Upper lobe of right lung (tissue), 1 donor: ENCODE measurements at places on chromosomes 1 and 21. TPM values are rescaled to one million over a fixed set of nuclear protein-coding genes. Genes with fewer than 3 reads are reported as not detected.

DNA sequence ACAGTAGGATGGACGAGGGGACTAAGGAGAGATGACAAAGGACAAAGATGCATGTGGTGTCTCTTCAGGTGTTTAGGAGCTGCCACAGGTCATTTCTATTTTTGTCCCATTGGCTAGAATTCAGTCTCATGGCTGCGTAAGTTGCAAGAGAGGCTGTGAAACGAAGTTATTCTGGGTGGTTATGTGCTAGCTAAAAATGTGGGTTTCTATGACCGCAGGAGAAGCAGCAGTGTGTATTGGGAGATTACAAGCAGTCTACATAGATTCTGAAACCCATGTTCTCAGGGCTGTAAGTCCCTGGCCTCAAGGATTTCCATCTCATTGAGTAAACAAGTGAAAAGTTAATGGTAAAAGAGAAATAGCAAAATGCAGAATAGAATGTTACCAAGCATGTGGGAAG, 110.7 kb downstream of the SPATA46 start:
- no peaks in the 10 kb centered on the region for H3K27me3 ChIP-seq

Gene MTFR1L
- 46.0 TPM for total RNA-seq

DNA sequence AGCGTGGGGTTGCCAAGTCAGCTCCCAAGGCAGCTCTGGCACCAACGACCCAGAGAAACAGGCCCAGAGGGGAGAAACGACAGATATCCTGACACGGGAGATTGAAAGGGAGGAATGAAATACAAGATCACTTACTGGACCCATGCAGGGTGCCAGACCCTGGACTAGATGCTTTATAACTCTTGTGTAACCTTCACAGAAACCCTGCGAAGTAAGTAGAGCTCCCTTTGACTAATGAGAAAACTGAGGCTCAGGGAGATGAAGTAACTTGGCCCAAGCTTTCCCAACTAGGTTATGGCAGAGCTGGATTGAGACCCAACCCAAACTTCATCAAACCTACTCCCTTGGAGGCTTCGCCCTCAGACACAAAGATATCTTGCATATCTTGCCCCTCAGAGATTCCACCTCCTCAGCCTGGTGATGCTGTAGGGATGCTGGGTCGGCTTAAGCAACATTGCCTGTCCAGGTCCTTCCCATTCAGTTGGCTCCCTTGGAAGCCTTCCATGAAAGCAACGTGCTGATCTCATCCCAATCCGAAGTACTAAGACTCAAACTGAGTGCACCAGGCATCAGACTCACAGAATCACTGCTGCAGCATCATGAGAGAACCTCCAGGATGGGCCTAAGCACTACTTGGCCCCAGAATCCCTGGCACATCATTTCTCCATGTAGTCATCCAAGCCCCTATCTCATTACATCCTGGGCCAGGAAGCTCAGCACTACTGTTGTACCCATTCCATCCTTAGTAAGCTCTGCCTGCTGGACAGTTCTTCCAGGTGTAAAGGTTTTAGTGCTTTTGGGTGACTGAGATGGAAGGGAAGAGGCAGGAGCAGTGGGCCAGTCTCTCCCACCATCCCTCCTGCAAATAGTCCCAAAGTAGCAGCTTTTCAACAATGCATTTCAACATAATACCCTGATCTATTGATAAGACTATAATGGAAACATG, 1.1 kb upstream of the IGSF9 start:
- no peaks in the 10 kb centered on the region for H3K36me3 ChIP-seq
- no peak for DNase-seq
- H3K27ac ChIP-seq = no peak overlapping the region

- no peak overlapping the region for H3K4me3 ChIP-seq
- H3K36me3 ChIP-seq = no peaks in the 10 kb centered on the region
- no peak for DNase-seq
- H3K27me3 ChIP-seq = no peaks in the 10 kb centered on the region
- H3K27ac ChIP-seq = no peak overlapping the region
- H3K4me1 ChIP-seq = no peaks in the 10 kb centered on the region
Observed at GRCh38 chr1:164733734-164734133, 174.8 kb downstream of the PBX1 start.

- no peaks in the 10 kb centered on the region for H3K4me1 ChIP-seq
- H3K4me3 ChIP-seq = no peak overlapping the region
- no peaks in the 10 kb centered on the region for H3K36me3 ChIP-seq
- H3K27ac ChIP-seq = no peak overlapping the region
Observed at GRCh38 chr1:22673486-22674409, 20.7 kb downstream of the C1QB start.

DNA sequence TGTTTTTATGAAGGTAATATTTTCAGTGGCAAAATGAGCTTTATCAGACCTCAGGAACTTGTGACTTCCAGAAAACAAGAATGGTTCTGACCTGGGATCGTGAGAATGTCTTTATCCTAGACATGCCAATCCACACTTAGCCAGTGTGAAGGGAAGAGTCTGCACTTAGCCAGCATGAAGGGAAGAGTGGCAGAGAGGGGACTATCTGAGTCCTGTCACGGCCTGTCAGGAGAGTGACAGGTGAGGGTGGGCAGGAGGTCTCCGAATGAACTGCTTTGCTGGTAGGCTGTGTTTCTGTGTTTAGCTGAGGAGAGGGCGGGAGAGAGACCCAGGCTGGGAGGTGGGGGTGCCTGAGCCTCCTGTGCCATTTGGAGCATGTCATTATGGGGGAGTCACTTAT, 173.1 kb downstream of the KIF26B start:
- no peaks in the 10 kb centered on the region for H3K4me1 ChIP-seq
- no peaks in the 10 kb centered on the region for H3K27me3 ChIP-seq
- no peak overlapping the region for H3K27ac ChIP-seq
- no peak for DNase-seq

DNA sequence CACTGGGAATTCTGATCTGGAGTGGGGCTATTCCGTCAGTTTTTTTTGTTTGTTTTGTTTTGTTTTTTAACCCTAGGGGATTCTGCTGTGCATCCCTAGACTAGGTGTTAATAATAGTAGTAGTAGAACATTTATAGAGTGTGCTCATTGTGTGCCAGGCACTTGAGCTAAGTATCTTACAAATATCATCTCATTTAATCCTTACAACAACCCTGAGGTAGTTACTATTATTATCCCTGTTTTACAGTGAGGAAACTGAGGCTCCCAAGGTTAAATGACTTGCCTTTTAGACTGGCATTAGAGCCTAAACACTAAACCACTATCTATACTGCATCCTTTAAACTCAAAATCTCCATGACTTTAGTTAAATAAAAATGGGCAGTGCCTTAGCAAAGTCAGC, 22.1 kb downstream of the TOR3A start:
- no peaks in the 10 kb centered on the region for H3K27me3 ChIP-seq
- H3K4me1 ChIP-seq = no peaks in the 10 kb centered on the region
- H3K4me3 ChIP-seq = no peak overlapping the region
- H3K27ac ChIP-seq = no peak overlapping the region

GRCh38 chr1:202586018-202586821, 124.0 kb downstream of the SYT2 start:
- no peak overlapping the region for H3K27ac ChIP-seq
- H3K27me3 ChIP-seq = no peaks in the 10 kb centered on the region
- H3K4me3 ChIP-seq = no peak overlapping the region
- peaks cover 18% of the 10 kb centered on the region for H3K36me3 ChIP-seq

DNA sequence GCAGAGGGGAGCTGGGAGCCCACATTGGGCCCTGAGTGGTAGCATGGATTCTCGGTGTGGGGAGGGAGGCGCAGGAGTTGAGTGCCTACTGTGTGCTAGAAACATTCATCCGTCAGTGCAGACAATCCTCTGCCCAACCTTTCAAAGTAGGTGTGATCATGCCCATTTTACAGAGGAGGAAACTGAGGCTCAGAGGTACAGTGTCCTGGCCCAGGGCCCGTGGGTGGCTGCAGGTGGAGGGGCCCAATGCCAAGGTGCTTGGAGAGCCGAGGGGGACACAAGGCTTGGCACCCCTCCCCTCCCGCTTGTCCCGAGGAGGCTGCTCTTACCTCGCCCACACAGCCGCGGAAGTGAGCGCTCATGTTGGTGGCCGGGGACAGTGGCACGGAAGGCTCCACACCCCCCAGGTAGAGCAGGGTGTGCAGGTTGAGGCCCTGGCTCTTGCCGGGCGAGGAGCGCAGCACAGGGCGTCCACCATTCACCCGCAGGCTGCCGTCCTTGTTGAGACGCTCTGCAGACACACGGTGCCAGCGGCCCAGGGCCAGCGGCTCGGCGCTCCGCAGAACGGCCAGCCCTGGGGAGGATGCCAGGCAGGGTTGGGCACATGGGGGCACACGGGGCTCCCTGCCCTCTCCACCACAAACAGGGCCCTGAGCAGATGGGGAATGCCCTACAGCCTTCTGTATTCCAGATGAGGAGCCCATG, 16.6 kb downstream of the LDLRAD2 start:
- no peaks in the 10 kb centered on the region for H3K27me3 ChIP-seq
- H3K4me1 ChIP-seq = no peaks in the 10 kb centered on the region
- no peak overlapping the region for H3K4me3 ChIP-seq

DNA sequence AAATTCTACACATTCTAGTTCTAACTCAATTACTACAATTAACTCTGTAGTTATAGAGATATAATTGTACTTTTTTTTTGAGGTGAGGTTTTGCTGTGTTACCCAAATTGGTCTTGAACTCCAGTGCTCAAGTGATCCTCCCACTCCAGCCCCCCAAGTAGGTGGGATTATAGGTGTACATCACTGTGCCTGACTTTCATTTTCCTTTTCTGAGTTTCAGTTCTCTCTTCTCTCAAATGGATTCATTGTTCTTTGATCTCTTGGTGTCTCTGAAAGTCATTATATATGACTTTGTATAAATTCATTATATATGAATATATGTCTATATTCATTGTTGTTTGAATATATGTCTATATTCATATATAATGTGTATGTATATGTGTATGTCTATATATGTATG, 74.0 kb upstream of the GALNT2 start:
- no peaks in the 10 kb centered on the region for H3K4me1 ChIP-seq
- no peak overlapping the region for H3K27ac ChIP-seq
- no peak for DNase-seq
- H3K36me3 ChIP-seq = no peaks in the 10 kb centered on the region
- no peaks in the 10 kb centered on the region for H3K27me3 ChIP-seq

GRCh38 chr21:26050857-26051256, 119.7 kb downstream of the APP start:
- H3K27me3 ChIP-seq = no peaks in the 10 kb centered on the region
- H3K36me3 ChIP-seq = peaks cover 25% of the 10 kb centered on the region
- no peak overlapping the region for H3K4me3 ChIP-seq

Gene TAS1R3
- 0.32 TPM for total RNA-seq

DNA sequence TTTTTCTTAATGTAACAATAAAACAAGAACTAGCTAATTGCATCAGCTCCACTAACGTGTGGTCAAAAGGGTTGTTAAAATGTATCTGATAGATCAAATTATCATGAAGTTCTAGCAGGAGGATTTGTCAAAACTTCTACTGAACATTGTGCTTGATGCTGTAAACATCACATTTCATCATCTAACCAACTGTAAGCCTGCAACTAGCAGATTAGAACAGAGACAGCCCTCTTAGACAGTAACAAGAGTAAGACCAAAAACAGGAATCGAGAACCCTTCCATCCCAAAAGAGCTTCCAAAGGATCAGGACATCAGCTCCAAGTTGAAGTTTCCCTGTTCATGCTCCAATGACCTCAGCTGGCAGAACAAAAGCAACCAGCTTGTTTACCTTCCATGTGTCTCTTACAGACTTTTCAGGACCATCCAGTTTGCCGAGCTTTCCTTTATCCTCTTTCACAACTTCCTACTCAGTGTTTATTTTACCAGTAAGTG, 44.6 kb downstream of the NIBAN1 start:
- peaks cover 9% of the 10 kb centered on the region for H3K4me1 ChIP-seq
- H3K4me3 ChIP-seq = no peak overlapping the region
- H3K27me3 ChIP-seq = no peaks in the 10 kb centered on the region
- H3K36me3 ChIP-seq = no peaks in the 10 kb centered on the region

DNA sequence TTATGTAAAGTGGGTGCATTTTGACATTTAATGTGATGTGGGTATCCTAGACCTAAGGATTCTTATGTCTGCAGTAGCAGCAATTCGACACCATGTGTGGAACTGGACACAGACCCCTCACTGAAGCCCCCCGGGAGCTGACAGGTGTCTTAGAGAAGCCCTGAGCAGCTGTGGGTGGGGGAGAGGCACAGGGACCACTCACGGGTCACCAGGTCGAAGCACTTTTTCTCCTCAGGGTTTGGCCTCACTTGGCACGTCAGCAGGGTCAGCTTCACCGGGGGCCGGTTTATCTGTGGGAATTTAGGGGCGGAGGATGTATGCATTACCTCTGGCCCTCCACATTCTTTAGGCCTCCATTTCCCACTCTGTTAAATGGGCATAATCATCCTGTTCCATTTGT, 14.0 kb upstream of the TCEA3 start:
- no peak overlapping the region for H3K4me3 ChIP-seq
- DNase-seq = no peak
- H3K27me3 ChIP-seq = no peaks in the 10 kb centered on the region
- H3K4me1 ChIP-seq = peaks cover 2% of the 10 kb centered on the region
- H3K27ac ChIP-seq = no peak overlapping the region

GRCh38 chr21:20720623-20721022, 277.6 kb upstream of the NCAM2 start:
- H3K36me3 ChIP-seq = no peaks in the 10 kb centered on the region
- H3K4me1 ChIP-seq = no peaks in the 10 kb centered on the region
- H3K27ac ChIP-seq = no peak overlapping the region
- H3K27me3 ChIP-seq = no peaks in the 10 kb centered on the region

DNA sequence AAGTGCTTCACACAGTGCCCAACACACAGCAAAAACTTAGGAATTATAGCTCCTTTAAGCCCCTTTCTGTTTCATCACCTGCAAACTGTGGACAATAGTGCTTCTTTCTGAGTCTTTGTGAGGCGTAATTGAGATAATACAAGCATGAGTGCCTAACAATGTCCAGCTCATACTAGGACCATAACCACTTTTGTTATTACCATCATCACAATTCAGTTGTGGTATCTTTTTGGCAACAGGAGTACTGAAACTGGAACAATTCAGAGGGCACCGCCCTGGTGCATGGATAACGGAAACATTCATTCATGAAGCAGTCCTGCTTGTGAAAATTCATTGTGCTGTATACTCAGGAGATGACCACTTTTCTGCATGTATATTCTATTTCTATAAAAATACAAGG, 18.2 kb downstream of the DNAJC11 start:
- peaks cover 24% of the 10 kb centered on the region for H3K36me3 ChIP-seq
- H3K4me1 ChIP-seq = no peaks in the 10 kb centered on the region
- no peak overlapping the region for H3K4me3 ChIP-seq

GRCh38 chr1:79859212-79859948, 852.9 kb upstream of the ADGRL4 start:
- no peak for DNase-seq
- H3K27ac ChIP-seq = no peak overlapping the region
- H3K27me3 ChIP-seq = no peaks in the 10 kb centered on the region
- no peak overlapping the region for H3K4me3 ChIP-seq
- no peaks in the 10 kb centered on the region for H3K36me3 ChIP-seq

- no peaks in the 10 kb centered on the region for H3K27me3 ChIP-seq
- no peaks in the 10 kb centered on the region for H3K4me1 ChIP-seq
- DNase-seq = no peak
- H3K4me3 ChIP-seq = no peak overlapping the region
- no peak overlapping the region for H3K27ac ChIP-seq
Observed at GRCh38 chr1:246275036-246275435, 232.0 kb downstream of the SMYD3 start.

- no peak for DNase-seq
- H3K4me1 ChIP-seq = peaks cover 5% of the 10 kb centered on the region
- H3K27me3 ChIP-seq = no peaks in the 10 kb centered on the region
- no peak overlapping the region for H3K27ac ChIP-seq
- H3K36me3 ChIP-seq = no peaks in the 10 kb centered on the region
- no peak overlapping the region for H3K4me3 ChIP-seq
Observed at GRCh38 chr1:169099561-169099960, 6.9 kb upstream of the ATP1B1 start.

Gene ZNF678
- 8.6 TPM for total RNA-seq
